ENCODE measurements at places on chromosomes 12 and 14.

DNA sequence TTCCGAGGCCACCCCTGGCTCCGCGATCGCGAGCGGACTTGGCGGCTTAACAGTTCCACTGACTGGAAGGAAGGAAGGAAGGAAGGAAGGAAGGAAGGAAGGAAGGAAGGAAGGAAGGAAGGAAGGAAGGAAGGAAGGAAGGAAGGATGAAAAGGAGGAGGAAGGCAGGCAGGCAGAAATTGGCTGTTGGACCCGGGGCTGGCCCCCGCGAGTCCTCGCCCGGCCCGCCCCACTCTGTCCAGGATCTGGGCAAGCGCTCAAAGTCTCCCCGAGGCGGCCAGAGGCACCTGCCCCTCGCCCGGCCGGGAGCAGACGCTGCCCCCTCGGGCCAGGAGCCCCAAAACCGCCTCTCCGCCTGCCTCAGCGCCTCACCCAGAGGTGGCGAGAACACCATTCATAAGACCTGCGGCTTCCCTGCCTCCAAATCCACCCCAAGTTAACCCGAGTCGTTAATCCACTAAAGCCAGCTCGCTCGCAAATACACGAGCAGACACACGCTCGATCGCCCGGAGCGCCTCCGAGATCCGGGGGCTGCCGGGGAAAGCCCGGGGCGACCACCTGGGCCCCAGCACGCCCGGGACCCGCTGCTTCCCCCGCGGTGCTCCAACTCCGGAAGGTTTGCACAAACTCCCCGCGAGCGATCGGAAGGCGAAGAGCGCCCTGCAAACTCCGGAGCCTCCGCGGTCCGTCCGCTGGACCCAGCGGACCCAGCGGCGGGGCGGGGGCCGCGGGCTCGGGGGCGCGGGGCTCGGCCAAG is 844 bp downstream of the DPF3 start:
- DNase-seq = no peak

DNA sequence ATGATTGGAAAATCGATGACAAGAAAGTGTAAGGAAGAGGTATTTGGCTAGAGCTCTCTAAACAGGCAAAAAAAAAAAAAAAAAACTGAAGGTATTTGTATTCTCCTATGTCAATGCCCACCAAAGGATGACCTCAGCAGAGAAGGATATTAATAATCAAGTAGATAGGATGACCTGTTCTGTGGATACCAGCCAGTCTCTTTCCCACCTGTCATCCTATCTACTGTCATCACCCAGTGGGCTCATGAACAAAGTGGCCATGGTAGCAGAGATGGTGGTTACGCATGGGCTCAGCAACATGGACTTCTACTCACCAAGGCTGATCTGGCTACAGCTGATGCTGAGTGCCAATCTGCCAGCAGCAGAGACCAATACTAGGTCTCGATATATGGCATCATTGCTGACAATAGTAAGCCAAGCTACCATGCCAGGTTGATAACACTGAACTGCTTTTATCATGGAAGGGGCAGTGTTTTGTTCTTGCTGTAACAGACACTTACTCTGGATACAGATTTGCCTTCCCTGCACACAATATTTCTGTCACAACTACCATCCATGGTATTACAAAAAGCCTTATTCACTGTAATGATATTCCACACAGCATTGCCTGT is 43.5 kb downstream of the RPS6KA5 start:
- DNase-seq = no peak

GRCh38 chr14:55968741-55969140 is 149.5 kb upstream of the PELI2 start:
- no peak for DNase-seq

DNA sequence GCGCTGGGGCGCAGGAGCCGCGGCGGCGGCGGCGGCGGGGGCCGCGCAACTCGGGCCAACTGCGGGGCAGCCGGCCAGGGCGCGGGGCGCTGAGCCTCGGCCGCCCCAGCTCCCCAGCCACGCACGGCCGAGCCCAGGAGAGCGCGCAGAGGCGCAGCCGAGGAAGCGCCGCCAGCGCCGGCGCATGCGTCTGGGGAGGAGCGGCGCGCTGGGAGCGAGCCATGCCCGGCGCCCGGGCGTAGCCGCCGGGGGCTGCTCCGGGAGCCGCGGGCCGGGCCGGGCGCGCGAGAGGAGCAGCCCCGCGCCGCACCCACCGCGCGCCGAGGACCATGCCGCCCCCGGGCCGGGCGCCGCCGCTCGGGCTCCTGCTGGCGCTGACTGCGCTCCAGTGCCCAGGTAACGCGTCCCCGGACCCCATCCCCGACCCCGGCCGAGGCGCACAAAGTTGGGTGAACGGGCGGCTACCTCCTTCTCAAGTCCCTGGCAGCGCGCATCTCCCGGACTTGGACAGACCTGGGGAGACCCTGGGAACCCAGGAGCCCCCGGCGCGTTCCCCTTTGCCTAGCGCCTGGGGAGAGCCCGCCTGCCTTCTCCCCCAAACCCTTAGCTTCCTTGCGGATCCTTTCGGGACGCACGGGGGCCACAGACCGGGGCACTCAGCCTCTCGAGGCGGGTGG is 121.4 kb downstream of the AACS start:
- DNase-seq = no peak

- no peak for DNase-seq
Measured at GRCh38 chr12:94922561-94922960, 80.9 kb downstream of the NDUFA12 start.

DNA sequence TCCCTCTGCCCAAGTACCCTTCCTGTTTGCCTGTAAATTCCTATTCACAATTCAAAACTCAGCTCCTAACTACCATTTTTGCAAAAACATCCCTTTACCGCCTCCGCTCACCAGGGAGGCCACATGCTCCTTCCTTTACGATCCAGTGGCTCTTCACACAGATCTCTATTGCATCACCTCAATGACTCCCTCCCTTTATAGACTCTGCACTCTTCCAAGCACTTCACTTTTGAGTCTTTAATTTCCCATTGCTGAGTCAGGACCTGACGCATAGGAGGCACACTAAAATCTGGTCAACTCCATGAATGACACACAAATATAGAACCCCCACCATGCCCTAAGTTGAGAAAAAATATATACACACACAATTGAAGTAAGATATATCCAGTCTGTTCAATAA is 45.9 kb downstream of the PPP1R13B start:
- DNase-seq = no peak

DNA sequence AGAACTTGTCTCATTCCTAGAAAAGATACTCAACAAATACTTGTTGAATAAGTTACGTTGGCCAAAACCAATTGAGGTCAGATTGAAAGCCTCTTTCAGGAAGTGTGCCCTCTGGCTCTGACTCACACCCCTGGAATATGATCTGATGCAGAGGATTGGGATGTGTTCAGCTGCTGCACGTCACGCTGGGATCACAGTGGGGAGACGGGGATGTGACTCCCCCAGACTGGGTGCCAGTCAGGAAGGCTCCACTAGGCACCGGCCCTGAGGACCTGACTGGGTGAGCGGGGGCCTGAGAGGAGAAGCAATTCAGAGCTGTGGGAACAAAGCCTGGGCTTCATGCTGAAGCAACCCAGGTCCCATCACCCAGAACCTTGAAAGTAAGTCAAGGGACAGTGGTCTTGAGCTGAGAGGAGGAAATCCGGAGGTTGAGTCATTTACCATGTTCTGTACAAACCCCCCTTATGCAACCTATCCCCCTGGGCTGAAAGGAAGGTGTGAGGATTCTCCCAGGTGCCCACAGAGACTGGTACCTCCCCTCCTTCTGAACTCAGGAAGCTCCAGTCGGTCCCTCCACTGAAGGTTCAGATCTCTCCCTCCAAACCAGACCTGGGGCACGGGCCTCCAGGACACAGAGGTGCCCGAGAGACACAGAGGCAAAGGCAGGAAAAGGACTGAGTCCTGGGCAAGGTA is 3.9 kb downstream of the CEBPE start:
- DNase-seq = no peak

- no peak for DNase-seq
Measured at GRCh38 chr14:66477567-66477966, 8.6 kb upstream of the CCDC196 start.

DNA sequence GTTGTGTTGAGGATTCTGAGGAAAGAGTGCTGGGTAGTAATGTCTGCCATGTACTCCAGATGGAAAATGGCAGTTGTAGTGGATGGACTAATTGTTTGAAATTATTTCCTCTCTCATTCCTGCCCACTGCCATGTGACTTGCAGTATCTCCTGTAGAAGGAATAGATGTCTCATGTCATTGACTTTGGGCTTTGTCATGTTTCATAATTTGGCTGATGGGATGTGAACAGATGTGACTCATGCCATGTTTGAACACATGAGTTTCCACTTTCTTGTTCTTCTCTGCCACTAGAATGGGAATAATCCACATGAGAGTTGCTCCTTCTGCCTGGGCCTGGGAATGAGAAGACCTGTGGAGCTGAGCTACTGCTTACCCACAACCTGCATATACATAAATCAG is 2.4 kb upstream of the CALCOCO1 start:
- no peak for DNase-seq

GRCh38 chr14:95523815-95524448 is 7.5 kb upstream of the SYNE3 start:
- no peak for DNase-seq

- DNase-seq = no peak
Measured at GRCh38 chr12:46460682-46461210, 88.2 kb upstream of the SLC38A2 start.

DNA sequence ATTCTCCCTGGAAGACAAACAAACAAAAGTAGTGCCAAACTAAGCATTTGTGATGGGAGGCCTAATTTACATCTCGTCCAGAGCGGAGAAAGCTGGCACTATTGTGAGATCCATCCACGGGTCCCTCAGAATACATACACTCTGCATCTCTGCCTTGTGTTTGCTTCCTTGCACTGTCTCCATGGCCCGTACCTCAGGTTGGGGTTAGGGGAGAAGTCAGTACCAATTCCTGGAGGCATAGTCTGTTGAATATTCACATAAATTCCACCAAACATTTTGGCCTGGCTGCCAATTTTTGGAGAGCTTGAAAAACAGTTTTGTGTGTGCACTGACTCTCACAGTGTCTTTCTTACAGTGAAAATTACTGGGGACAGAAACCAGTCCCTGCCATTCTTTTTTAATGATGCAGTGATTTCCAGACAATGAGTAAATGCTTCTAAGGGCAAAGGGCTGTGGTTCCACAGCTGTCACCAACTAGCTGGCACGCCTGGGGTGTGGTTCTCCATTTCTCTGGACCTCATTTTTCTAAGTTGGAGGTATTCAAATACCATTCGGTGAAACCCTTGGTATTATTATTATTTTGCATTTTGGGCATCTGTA is 119.7 kb upstream of the HIF1A start:
- no peak for DNase-seq

- no peak for DNase-seq
Measured at GRCh38 chr12:43638806-43639205, 86.8 kb upstream of the ADAMTS20 start.

DNA sequence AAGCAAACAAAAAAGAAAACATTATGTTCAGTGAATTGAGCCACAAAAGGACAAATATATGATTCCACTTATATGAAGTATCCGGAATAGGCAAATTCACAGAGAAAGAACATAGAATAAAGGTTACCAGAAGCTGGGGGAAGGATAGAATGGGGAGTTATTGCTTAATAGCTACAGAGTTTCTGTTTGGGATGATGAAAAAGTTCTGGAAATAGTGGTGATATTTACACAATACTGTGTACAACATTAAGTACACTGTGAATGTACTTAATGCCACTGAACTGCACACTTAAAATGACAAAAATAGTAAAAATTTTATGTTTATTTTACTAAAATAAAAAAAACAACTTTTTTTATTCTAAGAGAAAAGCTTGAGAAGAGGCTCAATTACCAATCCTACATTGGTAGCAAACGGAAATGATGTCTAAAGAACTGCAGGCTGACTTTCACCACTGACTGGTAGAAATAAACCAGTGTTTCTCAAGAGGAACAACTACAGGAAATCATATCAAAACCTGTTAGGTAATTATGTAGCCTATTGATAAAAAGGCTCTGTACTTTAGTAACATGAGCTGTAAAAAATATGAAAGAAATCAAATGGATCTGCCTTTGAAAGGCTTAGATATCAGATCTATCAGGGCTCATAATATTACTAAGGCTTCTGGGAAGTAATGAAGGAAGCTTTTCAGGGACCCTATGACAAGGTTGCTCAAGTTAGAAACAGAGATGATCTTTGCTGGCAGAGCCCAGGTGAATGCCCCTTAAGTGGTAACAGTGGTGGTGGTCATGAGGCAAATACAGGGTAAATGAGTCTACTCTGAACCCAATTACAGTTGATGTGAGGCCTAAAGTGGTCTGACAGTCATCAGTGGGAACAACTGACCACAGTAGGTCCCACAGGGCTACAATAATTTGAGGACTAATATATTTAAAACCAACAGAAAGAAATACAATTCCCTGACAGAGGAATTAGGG is 41.3 kb downstream of the BAZ1A start:
- no peak for DNase-seq

DNA sequence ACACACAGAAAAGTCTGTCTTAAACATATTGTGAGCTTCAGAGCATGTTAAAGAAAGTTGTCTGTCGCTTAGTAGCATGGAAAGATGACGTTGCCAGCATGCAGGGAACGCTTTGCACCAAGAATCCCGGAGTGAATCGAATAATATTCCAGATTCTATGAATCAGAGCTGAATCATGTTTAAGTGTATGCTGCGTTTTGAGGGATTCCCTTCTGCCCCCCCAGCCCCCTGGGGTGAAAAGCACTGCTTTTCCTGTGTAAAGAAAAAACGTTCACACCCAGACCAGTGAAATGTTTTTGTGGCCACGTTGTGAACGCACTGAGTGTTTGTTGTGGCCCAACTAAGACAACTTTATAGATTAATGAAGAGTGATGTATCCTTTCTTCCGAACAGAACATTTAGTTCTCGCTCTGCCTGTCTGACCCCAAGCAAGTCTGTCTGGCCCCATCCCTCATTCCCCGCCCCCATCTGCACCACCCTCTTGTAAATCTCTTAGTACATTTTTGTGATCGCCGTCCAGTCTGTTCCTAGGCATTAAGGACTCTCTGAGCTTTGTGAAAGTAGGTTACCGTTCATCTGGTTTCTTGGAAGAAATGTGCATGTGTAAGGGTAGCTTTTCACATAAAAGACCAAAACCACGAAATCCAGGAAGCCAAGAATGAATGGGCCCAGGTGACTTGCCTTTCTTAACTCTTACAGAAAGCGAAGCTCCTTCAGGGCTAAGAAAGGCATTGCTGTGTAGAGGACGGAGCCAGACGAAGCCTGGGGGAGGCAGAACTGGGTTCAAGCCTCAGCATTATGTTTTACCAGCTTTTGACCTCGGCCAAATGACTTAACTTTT is 103.0 kb downstream of the SAMD4A start:
- DNase-seq = no peak

Data from NCI-H524 treated with DMSO at 0.1 percent for 48 hours (cell line).